ENCODE measurements at places on chromosomes 1 and 21.
A peak's percentile ranks its signal among the peaks of the same experiment; 100 is the strongest.

DNA sequence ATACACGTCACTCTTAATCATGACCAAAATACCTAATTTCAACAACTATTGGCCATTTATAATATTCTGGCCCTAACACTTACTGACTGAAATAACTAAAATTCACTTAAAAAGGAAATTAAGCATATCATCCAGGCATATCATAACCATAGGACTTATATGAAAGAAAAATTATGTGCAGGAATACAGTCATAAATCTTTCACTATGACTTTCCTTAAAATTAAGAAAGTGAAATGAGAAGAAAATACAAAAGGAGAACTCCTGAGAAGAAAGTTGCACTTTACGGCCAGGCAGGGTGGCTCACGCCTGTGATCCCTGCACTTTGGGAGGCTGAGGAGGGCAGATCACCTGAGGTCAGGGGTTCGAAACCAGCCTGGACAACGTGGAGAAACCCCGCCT lies 9.4 kb downstream of the ZZZ3 start:
- no peak for DNase-seq

- no peak for DNase-seq
Measured at GRCh38 chr21:25350056-25350455, 257.2 kb downstream of the MRPL39 start.

- DNase-seq = no peak
Measured at GRCh38 chr1:174568551-174568950, 120.8 kb downstream of the GPR52 start.

DNA sequence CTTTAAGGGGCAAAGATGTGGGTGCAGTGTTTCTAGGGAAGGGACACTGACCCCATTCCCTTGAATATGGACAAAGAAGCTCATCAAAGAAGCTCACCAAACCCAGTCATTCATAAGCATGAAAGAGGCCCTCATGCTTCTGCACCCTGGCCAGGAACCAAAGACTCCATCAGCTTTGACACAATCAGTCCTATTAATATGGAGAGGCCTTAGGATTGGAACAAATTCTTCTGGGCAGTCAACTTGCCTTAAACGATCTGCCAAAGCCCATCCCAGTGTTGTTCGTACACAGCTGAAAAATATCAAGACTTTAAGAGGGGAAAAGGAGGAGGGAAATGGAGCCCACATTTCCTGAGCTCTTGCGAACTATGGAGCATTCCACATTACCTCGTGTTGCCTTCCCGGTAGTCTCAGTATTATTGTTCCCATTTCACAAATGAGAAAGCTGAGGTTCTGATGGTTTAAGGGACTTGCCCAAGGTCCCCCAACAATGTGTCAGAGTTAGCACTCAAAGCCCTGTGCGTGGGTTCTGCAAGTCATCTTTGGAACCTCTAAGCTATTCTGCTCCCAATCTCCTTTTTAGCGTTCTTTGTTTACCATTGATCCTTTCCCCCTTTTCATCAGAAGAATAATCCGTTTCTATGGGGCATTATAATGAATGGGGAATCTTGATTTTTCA lies 161.9 kb downstream of the ZBTB18 start:
- no peak for DNase-seq

DNA sequence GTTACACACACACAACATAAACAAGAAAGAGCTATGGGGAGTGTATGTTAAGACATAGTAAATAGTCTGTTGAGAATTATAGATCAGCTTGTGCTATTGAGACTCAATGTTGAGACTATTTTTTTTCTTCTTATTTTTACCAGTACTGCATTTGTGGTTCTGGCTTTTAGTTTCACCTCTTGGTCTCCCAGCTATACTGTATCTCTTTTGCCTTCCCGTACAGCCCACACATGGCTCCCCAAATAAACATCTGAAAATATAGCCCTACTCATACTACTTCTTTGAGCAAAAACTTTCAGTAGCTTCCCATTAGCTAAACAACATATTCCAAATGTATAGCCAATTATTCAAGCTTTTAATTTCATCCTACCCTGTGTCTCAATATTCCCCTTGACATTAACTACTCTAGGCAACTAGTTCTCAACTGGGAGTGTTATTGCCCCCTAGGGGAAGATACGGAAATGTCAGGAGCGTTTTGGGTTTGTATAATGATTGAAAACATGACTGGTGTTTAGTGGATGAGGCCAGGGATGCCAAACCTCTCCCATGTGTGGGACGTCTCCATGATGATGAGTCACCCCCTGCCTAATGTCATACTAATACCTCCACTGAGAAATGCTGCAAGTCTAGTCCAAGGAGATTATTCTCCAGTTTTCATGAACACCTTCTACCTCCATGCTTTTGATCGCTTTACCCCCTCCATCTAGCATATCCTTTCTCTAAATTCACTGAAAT lies 6.8 kb downstream of the RPE65 start:
- DNase-seq = no peak

GRCh38 chr1:110229348-110230001 lies 19.4 kb downstream of the KCNC4 start:
- no peak for DNase-seq

DNA sequence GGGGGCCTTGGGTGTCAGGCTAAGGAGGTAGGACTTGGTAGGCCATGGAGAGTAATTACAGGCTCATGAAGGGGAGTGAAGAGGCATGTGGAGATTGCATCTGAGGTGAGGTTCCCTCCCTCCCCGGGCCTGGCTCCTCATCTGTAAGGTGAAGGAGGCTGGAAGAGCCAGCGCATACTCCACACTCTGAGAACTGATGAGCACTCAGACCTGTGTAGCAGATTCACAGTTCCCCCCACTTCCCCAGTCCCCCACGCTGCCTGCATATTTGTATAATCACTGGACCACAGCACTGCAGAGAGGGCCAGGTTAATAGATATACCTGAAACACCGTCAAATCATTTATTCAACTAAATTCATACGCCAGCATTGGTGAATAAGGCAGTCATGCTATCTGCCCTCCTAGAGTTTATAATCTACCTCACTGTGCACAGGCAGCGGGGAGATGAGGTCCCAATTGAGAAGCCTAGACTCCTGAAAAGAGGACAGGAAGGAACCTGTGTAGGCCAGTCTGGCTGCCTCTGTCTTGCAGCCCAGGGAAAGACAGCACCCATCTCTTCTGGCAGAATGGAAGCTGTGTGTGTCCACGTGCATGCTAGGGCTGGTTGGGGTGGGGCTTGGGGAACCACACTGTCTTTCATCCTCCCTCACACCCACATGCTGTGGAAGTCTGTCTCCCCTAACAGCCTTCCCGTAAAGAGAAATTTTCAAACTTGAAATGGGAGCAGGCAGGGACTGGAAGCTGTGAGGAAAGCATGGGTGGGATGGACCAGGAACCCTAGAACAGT lies 110.6 kb upstream of the ATP1A1 start:
- DNase-seq = no peak

- DNase-seq = no peak
Measured at GRCh38 chr21:33760641-33761440, 118.5 kb downstream of the ITSN1 start.

GRCh38 chr1:41486371-41487125 lies 2.1 kb upstream of the EDN2 start:
- no peak for DNase-seq

- DNase-seq = no peak
Measured at GRCh38 chr1:201220388-201220715, 29.7 kb downstream of the IGFN1 start.

- DNase-seq = no peak
Measured at GRCh38 chr1:178870944-178871343, at the start of gene ANGPTL1. Gene ANGPTL1, minus strand, starts transcription at chr1:178871077. Its CDS starts 5,301 bp downstream, at chr1:178865776.

DNA sequence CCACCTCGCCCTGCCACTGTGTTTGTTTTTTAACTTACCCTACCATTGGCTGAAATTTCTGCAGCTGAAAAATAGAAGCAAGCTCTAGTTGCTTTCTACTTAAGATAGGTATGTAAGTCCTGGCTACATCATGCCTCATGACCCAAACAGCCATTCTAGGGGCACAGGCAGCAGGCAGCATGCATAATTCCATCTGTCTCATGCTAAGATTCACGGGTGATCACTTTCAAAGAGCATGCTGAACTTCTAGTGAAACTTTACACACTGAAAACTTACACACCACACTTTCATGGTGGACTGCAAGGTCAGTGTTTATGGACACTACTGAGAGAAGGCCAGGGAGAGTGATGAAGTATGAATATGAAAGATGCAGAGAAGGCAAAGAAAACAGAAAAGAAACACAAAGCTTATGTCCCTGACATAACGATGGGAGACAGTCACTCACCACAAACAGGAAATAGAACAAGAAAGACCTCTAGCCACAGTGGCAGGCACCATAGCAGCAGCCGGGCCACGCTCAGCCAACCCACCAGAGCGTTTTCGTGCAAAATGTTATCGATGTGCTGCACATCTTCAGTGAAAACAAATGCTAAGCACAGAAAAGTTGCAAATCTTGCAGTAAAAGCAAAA lies 102.3 kb upstream of the TIAM1 start:
- peak; percentile 2 for DNase-seq

Data from T-helper 9 cell (primary cell).